ENCODE measurements at places on chromosomes 1 and 21.

GRCh38 chr1:246784621-246785493 lies 60.6 kb downstream of the SCCPDH start:
- DNase-seq = no peak
- H3K4me3 ChIP-seq = no peak overlapping the region
- H3K4me1 ChIP-seq = peaks cover 40% of the 10 kb centered on the region
- H3K27ac ChIP-seq = no peak overlapping the region
- H3K27me3 ChIP-seq = peaks cover 2% of the 10 kb centered on the region

GRCh38 chr1:208820580-208821212 lies 576.5 kb upstream of the PLXNA2 start:
- no peak overlapping the region for H3K4me3 ChIP-seq
- no peaks in the 10 kb centered on the region for H3K36me3 ChIP-seq
- peak overlapping the region; percentile 47 for H3K27ac ChIP-seq

GRCh38 chr1:103783944-103784377 lies 34.3 kb downstream of the AMY1C start:
- H3K27ac ChIP-seq = no peak overlapping the region
- no peak for DNase-seq
- H3K4me1 ChIP-seq = no peaks in the 10 kb centered on the region
- H3K36me3 ChIP-seq = no peaks in the 10 kb centered on the region
- peaks cover 5% of the 10 kb centered on the region for H3K27me3 ChIP-seq
- no peak overlapping the region for H3K4me3 ChIP-seq

DNA sequence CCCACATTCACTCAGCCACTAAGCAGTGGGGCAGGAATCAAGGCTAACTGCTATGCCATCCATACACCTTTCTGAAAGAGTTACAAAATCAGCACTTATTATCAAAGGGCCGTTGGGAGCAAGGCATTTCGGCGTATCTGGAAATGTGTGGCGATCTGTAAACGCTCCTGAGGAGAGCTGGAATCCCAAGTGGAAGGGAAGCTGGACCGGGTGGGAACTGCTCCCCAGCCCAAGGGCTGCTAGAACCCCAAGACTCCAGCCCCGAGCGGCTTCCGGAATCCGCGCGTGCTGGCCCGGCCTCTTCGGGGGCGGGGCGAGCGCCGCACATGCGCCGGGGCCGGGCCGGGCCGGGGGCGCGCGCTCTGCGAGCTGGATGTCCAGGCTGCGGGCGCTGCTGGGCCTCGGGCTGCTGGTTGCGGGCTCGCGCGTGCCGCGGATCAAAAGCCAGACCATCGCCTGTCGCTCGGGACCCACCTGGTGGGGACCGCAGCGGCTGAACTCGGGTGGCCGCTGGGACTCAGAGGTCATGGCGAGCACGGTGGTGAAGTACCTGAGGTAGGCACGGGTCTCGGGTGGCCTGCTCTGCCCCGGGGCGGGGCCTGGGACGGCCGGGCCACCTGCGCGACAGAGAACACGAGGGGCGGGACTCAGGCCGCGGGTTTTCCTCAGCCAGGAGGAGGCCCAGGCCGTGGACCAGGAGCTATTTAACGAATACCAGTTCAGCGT lies at the start of gene NAXE:
Gene NAXE, plus strand, starts transcription at position 345 of the 726 bp plus-strand sequence. Its CDS starts 29 bp downstream, at position 374.
- H3K27me3 ChIP-seq = peaks cover 15% of the 10 kb centered on the region
- H3K27ac ChIP-seq = peak within 1 kb of the TSS; percentile 83
- H3K4me3 ChIP-seq = peak within 1 kb of the TSS; percentile 88
- H3K36me3 ChIP-seq = peaks cover 22% of the 10 kb centered on the region
- H3K4me1 ChIP-seq = peaks cover 17% of the 10 kb centered on the region

- no peak within 1 kb of the TSS for H3K27ac ChIP-seq
- peak within 1 kb of the TSS; percentile 91 for H3K4me3 ChIP-seq
Observed at GRCh38 chr1:55039342-55040082, at the start of gene PCSK9. Gene PCSK9 (plus strand): TSS chr1:55039548. CDS start chr1:55039838, 290 bp downstream.

DNA sequence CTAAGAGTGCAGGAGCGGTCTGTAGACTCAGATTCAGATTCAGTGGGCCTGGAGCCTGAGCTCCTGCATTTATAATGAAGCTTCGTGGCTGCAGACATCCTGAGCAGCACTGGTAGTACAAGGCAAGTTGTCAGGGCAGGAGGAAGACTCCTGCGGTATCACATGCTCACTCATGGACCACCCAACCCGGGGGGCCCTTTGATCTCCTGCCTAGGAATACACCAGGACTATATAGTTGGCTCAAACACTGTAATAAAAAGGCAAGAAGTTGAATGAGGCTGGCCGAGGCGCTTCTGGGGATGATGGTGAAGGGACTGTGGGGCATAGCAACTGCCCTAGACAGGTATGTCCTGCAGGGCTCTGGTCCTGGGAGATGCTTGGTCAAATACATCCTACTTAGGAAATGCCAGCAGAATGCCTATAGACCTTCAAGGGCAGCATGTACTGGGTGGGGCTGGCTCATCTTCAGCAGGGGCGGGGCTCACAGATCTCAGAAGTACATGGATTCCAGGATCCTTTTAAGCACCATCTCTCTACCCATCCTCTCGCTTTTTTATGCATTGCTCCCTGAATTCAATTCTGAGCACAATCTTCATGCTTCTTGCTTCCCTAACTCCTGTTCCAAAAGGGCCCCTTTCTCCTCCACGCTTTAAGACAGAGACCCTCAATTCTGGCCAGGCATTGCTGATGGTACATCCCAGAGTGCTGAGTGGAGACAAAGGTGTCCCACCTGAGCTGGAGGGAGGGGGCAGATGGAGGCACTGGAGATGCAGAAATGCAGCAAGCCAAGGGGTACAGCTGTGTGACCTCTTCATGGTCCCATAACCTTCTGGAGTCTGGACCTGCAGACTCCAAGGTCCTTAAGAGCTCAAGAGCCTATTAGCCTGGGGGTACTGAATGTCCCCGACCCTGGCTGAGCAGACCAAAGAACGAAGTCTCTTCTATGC lies 2.1 kb upstream of the RAP1GAP start:
- DNase-seq = no peak
- no peaks in the 10 kb centered on the region for H3K36me3 ChIP-seq
- H3K4me1 ChIP-seq = peaks cover 63% of the 10 kb centered on the region
- H3K27ac ChIP-seq = no peak overlapping the region

DNA sequence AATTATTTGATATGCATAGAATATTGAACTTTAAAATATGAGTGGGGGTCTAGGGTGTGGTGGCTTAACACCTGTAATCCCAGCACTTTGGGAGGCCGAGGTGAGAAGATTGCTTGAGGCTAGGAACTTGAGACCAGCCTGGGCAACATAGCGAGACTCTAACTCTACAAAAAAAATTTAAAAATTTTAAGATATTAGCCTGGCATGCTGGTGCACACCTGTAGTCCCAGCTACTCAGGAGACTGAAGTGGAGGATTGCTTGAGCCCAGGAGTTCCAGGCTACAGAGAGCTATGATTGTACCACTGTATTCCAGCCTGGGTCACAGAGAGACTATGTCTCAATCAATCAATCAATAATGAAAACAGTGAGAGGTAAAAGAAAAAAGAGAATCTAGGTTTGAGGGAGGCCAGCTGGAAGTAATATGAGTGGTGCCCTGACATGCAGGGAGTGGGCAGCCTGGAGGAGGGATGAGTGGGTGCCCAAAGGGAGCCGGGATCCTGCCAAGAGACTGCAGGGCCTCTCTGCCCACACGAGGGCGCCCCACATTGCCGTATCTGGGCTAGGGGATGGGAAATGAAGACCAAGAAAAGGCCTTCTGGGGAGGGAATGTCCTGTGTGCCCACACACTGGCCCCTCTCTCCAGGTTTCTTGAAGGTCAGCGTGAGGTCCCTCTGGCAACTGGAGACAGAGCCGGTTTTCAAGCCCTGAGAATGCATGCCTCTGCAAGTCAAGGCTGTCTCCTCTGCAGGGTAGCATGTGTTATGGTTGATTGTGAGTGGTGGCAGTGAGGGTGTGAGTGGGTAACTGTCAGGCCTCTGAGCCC lies 93.9 kb upstream of the PPM1J start:
- no peak overlapping the region for H3K27ac ChIP-seq
- H3K4me1 ChIP-seq = peaks cover 79% of the 10 kb centered on the region
- H3K27me3 ChIP-seq = peaks cover 27% of the 10 kb centered on the region
- H3K4me3 ChIP-seq = no peak overlapping the region
- H3K36me3 ChIP-seq = no peaks in the 10 kb centered on the region

GRCh38 chr1:27521336-27521831 lies 31.4 kb upstream of the WASF2 start:
- no peaks in the 10 kb centered on the region for H3K36me3 ChIP-seq
- no peak for DNase-seq
- H3K4me1 ChIP-seq = peaks cover 96% of the 10 kb centered on the region
- no peak overlapping the region for H3K4me3 ChIP-seq

- no peak overlapping the region for H3K4me3 ChIP-seq
- no peaks in the 10 kb centered on the region for H3K36me3 ChIP-seq
- H3K27me3 ChIP-seq = peaks cover 13% of the 10 kb centered on the region
- DNase-seq = no peak
- peaks cover 5% of the 10 kb centered on the region for H3K4me1 ChIP-seq
- H3K27ac ChIP-seq = no peak overlapping the region
Observed at GRCh38 chr1:220274251-220274855, 2.1 kb upstream of the RAB3GAP2 start.

Data from nephron progenitor cell (in vitro differentiated cells).